ENCODE measurements at places on chromosomes 2 and 18. TPM values are rescaled to one million over a fixed set of nuclear protein-coding genes. Genes with fewer than 3 reads are reported as not detected.

SATB2 gene
- total RNA-seq, result 7.7 TPM

DNA sequence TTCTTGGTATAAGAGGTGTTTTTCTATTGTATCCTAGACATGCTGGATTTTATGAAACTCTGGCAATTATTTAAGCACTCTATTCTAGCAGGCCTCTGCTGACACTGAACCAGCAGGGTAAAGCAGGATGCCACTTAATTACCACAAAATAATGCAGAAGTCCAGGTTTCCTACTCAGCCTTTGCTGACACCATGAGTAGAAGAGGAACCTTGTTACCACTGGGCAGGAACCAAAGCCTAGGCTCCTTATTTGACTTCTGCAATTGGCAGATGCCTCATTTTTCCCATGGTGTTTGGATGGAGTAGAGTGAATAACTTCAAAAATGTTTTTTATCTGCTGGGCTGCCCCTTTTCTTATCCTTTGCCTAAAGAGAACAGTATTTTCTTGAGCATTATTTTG is 60.8 kb downstream of the THNSL2 start:
- no peak for DNase-seq

GRCh38 chr2:181305301-181306123 is 151.7 kb upstream of the ITGA4 start:
- peak; percentile 6 for DNase-seq

- no peak for DNase-seq
Observed at GRCh38 chr2:137357634-137358033, 592.3 kb downstream of the THSD7B start.

DNA sequence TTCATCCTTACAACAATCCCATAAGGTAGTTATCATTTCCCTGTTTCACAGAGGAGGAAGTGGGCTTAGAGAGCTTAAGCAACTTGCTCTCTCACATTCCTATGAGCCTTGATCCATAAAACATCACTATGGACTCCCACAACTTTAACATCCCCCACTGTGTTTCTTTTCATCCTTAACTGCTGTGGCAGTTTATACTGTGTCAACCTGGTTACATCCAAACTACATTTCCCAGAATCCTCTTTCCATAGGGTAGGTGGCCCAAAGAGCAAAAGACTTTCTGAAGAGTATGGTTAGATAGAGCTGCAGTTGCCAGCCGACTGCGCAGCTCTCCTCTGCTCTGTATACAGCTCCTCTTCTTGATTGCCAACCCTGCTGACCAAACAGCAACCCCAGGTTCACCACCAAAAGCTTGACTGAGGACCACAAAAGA is 22.5 kb downstream of the MAP3K2 start:
- DNase-seq, result no peak

TWIST2 gene
- total RNA-seq, result 19.7 TPM

GRCh38 chr2:172239944-172240590 is 137.4 kb upstream of the DLX2 start:
- no peak for DNase-seq

HOXD12 gene
- 17.9 TPM for total RNA-seq

- DNase-seq, result no peak
Observed at GRCh38 chr2:110748489-110748867, 16.1 kb downstream of the ACOXL start.

DNA sequence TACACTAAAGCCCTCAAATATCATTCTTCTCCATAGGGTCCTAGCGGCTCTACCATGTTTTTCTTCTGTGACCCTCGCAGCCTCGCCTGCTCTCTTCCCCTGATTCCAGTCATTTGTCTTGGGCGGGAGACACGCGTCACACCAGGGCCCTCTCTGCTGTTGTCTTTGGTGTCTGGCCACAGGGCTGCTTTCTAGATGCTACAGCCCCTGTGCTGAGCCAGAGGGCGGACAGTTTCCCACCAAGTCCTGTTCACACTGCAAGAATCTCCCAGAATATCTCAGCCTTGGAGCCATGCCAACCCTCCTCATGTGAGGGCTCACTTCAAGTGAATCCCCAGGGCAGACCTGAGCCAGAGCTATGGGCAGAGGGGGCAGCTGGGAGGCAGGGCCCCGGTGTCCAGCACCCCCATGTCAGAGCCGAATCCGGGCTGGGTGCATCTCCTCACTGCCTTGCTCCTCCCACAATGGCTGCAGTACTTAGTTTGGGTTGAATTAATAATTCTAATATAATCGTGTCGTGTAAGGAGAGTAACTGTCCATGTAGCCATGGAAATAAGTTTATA is 42.1 kb downstream of the DIPK1C start:
- DNase-seq, result no peak

- DNase-seq, result no peak
Observed at GRCh38 chr18:32333781-32334180, 136.9 kb downstream of the GAREM1 start.

- no peak for DNase-seq
Observed at GRCh38 chr18:12290086-12290485, 18.0 kb upstream of the TUBB6 start.

NT5DC4 gene
- total RNA-seq, result 2.7 TPM

DNA sequence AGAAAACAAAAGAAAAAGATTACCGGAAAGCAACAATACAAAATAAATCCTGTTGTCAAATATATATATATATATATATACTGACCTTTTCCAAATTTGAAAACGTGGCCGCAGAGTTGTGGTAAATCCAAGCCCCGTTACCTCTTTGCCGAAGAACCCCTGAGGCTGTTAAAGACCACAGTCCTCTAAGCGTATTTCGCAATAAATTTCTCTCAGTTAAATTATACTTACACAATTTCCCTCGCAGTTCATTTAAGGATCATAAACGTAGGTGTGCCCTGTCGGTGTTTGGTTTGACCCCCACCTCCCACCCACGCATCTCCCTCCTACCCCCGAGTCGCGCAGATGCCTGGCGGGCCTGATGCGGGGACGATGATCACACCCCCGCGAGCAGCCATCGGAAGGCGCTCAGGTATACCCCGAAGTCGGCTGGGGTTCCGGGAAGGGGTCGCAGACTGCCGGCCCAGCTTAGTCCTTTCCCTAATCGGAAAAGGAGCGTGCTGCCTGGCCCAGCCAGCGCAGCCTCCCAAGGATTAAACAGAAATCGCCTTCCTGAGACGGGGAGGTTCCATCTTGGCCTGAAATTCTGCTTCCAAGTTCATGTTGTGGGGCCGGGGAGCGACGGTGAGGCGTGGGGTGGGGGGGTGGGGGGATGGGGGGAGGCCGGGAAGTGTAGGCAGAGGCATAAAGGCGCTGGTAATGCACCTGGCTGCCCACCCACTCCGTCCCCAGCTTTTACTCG is 2.9 kb upstream of the MEIS1 start:
- peak; percentile 40 for DNase-seq

GRCh38 chr2:37250869-37251740 is 19.6 kb downstream of the NDUFAF7 start:
- no peak for DNase-seq

CENPA gene
- total RNA-seq, result 1.7 TPM

- no peak for DNase-seq
Observed at GRCh38 chr2:23449413-23449812, 64.4 kb downstream of the KLHL29 start.

- no peak for DNase-seq
Observed at GRCh38 chr2:238979636-238980035, 131.8 kb downstream of the TWIST2 start.

EML6 gene
- 4.0 TPM for total RNA-seq

GRCh38 chr2:45705233-45705632 is 53.8 kb downstream of the PRKCE start:
- DNase-seq, result no peak

- no peak for DNase-seq
Observed at GRCh38 chr2:176781570-176782217, 430.9 kb upstream of the HNRNPA3 start.

GRCh38 chr2:5609201-5609600 is 83.0 kb upstream of the SOX11 start:
- peak; percentile 40 for DNase-seq

- DNase-seq, result no peak
Observed at GRCh38 chr2:241894681-241895426, 25.3 kb downstream of the RTP5 start.

REEP1 gene
- 24.2 TPM for total RNA-seq

Measured in hepatocyte (in vitro differentiated cells).